Activated effector memory CD4-positive, alpha-beta T cell treated with Interleukin-2 at 50 U/mL for 16 hours (primary cell): ENCODE measurements at places on chromosomes 2 and 18.

DNA sequence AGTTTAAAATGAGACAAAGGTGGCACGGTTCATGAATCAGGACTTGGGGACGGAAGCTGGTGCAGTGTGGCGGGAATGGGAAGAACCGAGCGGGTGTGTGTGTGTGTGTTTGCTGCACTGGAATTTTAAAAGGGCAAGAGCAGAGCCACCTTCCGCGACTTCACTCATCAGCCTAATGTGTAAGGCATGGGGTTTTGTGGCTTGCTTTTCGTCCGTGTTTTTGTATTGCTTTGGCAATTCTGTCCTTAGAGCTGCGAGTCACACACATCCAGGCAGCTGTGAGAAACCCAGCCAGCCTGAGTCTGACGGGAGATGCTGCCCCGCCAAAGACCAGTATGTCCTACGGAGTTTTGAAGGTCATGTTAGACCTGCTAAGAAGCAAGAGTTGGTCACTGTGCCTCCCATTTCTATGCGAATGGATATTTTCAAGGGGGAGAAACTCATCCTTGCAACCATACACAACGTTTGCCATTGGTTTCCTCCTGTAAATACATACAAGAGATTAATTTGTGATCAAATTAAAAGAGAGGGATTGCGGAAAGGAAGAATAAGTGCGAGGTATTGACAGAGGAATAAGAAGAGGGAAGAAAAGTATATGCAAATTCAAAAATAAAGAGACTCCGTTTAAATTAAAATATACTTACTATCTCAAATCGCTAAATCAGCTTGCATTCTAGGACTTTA, 665 bp upstream of the CACNB4 start:
- DNase-seq: no peak

- DNase-seq: no peak
Observed at GRCh38 chr2:240892356-240892755, 3.6 kb downstream of the MAB21L4 start.

GRCh38 chr2:66574701-66575624, 140.0 kb downstream of the MEIS1 start:
- DNase-seq: no peak

DNA sequence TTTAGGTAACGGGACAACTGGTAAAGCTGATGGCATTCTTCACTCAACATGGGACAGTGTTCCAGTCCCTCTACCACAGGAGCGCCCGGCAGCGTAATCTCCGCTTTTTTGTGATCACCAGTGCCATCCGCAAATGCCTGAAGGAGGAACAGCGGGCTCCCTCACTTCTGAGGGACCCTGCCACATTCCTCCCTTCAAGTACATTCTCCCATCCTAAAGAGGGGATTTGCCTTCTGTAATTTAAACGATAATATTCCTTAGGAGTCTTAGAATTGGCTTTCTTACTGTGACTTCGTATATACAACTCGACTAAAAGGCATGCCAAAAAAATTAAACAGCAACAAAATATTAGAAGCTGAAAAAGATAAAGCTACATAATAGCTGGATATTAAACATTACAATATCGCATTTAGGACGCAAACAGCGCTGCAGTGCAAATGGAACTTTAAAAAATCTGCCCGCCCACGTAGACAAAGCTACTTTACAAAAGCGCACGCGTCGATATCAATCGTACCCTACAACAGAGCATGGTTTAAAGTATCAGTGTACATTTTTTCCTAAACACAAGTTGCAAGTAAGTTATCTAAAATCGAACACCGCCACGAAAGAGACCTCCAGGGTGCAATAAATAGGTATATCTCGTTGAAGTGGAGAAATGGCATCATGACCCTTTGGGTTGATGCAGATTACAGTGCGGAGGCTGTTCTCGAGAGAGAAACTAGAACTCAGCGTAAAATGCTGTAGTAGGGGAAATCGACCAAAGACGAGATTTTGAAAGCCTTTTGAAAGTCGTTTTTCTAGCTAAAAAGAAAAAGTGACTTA, 2.3 kb upstream of the VSNL1 start:
- DNase-seq: no peak

DNA sequence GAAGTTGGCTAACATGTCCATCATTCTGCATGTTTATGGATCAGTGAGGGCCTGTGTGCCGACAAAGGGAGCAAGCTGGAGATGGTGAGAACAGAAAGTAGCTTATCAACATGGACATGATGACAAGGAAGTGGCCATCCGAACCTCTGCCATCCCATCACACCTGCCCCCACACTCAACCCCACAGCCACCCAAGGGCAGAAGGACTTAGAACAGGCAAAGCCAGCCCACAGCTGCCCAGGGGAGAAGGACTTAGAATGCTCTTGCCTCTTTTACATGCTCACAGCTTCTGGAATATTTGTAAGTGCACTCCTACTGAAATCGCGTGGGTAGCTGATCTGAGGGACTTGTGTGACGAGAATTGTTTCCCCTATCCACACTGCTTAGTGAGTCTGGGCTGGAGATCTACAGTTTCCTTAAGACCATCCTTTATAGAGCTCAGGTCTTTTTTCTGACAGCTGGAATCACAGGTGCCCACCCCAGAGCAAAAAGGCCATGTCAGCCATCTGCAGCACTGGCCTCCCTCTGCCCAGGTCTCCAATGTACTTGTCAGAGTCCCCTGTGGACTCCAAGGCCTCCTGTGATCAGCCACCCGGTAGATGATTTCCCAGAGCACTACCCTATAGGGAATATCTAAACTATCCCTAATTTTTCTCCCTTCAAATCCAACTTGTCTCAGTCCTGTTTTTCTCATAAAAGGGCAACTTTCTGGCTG, 154.1 kb downstream of the SMAD7 start:
- no peak for DNase-seq

- no peak for DNase-seq
Observed at GRCh38 chr2:12271589-12271984, 445.1 kb upstream of the TRIB2 start.
